SK-N-SH treated with all-trans-retinoic acid at 6 μM for 48 hours (cell line): ENCODE measurements at places on chromosomes 11 and 22.

GRCh38 chr11:61102667-61103571 lies 630 bp downstream of the CD5 start:
- ATAC-seq = no peak

DNA sequence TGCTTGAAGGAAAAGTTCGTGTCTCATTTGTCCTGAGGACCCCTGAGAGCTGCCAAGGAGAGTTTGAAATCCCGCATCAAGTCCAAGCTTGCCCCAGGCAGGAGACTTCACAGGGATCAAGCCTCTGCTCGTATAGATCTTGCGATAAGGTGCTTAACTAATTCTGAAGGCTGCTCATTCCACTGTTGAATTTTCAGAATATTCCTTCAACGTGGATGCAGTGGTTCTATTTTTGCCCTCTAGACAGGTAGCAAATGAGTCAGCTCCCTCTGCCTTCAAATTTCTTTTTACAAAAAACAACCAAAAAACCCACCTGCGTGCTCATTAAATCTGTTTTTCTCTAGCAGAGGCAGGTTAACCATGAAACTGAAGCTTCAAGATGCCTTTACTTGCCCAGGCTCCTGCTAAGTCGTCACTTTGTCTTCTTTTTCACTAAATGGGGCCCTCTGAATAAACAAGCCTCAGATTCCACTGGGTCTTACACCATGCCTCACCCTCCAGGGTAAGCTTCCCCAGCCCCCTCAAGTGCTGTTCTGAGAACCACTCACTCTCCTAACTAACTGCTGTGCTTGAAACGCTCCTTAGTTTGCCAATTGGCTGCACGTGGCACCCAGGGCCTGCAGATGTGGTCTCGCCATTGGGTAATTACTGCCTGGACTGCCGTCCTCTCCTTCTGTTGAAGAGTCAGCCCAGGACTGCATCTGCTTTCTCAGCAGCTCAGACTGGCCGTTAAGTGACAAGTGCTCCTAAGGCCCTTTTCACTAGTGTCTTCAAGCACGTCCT lies 105.0 kb downstream of the TRPC6 start:
- ATAC-seq = no peak

- no peak for ATAC-seq
These were observed 102.8 kb upstream of the NCAM1 start for GRCh38 chr11:112858289-112859023.

GRCh38 chr22:30266445-30267381 lies at the start of gene OSM:
OSM (minus strand) TSS chr22:30266851; CDS start chr22:30266799, 52 bp downstream.
- ATAC-seq = no peak

- no peak for ATAC-seq
These were observed 736.0 kb downstream of the NELL1 start for GRCh38 chr11:21405422-21405821.

GRCh38 chr22:33932997-33933396 lies 12.7 kb upstream of the LARGE1 start:
- ATAC-seq = no peak

DNA sequence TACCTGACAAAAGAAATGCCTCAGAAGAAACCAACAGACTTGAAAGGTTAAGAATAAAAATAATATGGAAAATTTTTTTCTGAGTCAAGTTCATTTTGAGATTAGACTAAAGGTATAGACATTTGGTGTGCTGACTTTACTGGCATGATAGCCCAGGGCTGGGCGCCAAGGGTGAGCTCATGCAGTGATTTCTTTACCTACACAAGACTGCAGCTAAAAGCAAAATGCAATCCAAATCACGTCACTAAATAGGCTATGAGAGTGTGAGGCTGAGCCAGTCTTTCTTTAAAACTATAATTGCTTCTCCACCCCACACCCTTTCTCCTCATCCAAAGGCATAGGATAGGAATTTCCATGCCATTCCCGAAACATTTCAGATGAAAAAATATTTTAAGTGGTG lies 196.5 kb downstream of the FAM76B start:
- ATAC-seq = no peak

GRCh38 chr11:68025047-68025446 lies 5.4 kb upstream of the NDUFS8 start:
- ATAC-seq = no peak

DNA sequence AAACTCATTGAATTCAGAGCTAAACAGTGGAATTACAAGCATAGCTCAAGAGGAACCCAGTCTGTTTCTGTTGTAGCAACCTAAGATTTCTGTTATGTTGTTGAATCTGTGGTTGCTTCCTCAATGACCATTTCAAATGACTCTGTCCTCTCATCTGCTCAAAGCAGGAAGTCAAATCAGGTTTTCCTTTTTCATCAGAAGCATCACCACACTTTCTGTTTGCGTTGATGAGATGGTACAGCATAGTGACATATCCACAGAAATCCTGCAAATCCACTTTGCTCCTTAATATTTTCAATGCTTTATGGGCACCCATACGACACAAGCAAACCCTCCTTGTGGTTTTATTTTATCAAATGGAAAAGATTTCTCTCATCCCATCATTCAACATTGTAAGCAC lies 12.6 kb upstream of the UCP2 start:
- no peak; the same call in 2 of the 3 replicates for ATAC-seq

DNA sequence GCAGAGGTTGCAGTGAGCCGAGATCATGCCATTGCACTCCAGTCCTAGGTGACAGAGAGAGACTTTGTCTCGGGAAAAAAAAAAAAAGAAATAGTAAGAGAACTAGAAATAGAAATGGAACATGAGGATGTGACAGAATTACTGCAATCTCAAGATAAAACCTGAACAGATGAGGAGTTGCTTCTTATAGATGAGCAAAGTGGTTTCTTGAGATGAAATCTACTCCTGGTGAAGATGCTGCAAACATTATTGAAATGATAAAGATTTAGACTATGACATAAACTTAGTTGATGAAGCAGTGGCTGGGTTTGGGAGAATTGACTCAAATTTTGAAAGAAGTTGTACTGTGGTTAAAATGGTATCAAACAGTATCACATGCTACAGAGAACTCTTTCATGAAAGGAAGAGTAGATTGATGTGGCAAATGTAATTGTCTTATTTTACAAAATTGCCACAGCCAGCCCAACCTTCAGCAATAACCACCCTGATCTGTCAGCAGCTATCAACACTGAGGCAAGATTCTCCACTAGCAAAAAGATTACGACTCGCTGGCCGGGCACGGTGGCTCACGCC lies 13.7 kb downstream of the XNDC1N start:
- ATAC-seq = no peak

GRCh38 chr11:80441821-80442220 lies 1001.0 kb upstream of the TENM4 start:
- no peak for ATAC-seq

GRCh38 chr11:67254798-67255197 lies 11.5 kb upstream of the GRK2 start:
- ATAC-seq = no peak
